Heart right ventricle (tissue), 16 donors: ENCODE measurements at places on chromosomes 5 and 9. TPM values are rescaled to one million over a fixed set of nuclear protein-coding genes. Genes with fewer than 3 reads are reported as not detected.

DNA sequence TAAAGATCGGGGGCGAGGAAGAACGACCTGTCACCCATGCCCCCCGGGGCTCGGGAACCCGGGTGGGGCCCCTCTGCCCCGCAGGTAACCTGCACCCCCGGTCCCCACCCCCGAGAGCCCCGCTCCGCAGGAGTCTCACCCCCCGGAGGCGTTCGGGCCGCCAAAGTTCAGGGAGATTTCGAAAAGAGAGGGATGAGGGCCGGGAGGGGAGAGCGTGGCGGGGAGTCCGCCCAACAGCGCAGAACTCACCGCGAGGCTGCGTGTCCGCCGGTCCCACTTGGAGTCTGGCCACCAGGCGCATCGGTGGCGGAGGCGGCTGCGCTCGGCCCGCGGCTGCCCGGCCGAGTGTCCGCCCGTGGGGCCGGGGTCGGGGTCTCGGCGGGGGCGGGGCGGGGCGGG lies at the start of gene PHF19:
Gene PHF19 (minus strand): TSS at position 347 of the 399 bp plus-strand sequence. CDS start 2,447 bp downstream, outside the sequence.
- H3K4me1 ChIP-seq: peaks cover 18% of the 10 kb centered on the region
- peak within 1 kb of the TSS; percentile 75 for H3K4me3 ChIP-seq
- no peaks in the 10 kb centered on the region for H3K27me3 ChIP-seq
- peak within 1 kb of the TSS; percentile 94 for H3K27ac ChIP-seq
- DNase-seq: peak; percentile 33

DNA sequence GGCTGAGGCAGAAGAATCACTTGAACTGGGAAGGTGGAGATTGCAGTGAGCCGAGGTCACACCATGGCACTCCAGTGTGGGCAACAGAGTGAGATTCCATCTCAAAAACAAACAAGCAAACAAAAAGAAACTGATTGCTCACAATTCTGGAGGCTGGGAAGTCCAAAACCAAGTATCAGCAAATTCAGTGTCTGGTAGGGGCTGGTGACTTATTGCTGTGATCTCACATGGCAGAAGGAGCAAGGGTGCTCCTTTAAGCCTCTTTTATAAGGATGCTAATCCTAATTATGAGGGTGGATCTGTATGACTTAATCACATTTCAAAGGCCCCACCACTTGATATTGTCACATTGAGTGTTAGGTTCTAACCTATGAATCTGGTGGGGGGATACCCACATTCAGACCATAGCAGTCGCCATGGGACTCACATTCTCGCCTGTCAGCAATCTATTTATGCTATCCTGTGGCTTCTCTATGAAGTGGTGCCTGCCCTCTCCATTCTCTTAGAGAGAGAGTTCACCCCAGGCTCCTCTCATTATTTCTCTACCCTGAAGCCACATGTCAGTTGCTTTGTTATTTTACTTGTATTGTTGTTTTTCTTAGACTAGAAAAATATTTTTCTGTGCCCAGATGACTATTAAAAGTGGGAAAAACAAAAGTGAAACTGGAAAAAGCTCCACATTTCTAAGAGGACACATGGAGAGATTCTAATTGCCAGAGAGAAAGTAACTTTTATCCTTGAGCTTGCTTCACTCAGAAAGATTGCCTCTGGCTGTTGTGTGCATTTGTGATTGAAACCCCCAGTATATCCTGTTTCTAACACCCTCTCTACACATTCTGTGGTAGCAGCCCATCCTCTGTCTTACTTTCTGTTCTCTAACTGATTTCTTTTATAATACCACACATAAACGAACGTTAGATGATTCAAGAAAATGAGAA lies 18.8 kb upstream of the PRLR start:
- H3K4me1 ChIP-seq: no peaks in the 10 kb centered on the region
- no peak for DNase-seq
- H3K27me3 ChIP-seq: no peaks in the 10 kb centered on the region
- no peak overlapping the region for H3K4me3 ChIP-seq

- no peaks in the 10 kb centered on the region for H3K36me3 ChIP-seq
- DNase-seq: no peak
- no peaks in the 10 kb centered on the region for H3K27me3 ChIP-seq
- no peak overlapping the region for H3K27ac ChIP-seq
- H3K4me1 ChIP-seq: no peaks in the 10 kb centered on the region
These were observed 21.8 kb upstream of the ANKRD18A start for GRCh38 chr9:38641985-38642864.

- peaks cover 22% of the 10 kb centered on the region for H3K4me1 ChIP-seq
- no peaks in the 10 kb centered on the region for H3K27me3 ChIP-seq
- H3K36me3 ChIP-seq: no peaks in the 10 kb centered on the region
These were observed 154.1 kb downstream of the LRRC70 start for GRCh38 chr5:62732677-62733121.

DNA sequence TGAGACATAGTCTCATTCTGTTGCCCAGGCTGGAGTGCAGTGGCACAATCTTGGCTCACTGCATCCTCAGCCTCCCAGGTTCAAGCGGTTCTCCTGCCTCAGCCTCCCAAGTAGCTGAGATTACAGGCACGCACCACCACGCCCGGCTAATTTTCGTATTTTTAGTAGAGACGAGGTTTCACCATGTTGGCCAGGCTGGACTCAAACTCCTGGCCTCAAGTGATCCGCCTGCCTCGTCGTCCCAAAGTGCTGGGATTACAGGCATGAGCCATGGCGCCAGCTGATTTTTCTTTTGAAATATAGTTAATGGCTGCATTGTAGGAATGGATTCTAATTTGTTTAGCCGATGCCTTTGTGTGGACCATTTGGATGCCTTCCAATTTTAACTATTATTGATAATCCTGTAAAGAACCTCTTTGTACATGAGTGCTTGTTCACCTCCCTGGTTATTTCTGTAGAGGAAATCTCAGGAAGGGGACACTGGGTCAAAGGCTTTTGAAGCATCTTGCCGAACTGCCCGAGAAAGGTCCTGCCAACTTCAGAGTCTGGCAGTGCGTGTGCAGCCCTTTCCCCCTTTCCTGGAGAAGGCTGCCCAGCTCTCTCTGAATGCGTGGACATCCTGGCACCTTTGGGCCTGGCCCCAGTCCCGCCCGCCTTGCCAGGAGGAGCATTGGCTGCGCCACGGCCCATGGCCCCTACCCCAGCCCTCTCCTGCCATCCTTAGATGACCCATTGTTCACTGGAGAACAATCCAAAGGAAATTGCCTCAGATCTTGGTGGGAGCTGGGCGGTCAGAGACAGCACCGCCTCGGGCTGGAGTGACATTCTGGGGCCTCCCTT lies 8.9 kb upstream of the NUP214 start:
- DNase-seq: peak; percentile 55
- peaks cover 24% of the 10 kb centered on the region for H3K4me1 ChIP-seq
- no peak overlapping the region for H3K4me3 ChIP-seq
- H3K27ac ChIP-seq: peak overlapping the region; percentile 70
- no peaks in the 10 kb centered on the region for H3K27me3 ChIP-seq

GRCh38 chr9:130008538-130008937 lies 34.5 kb downstream of the FNBP1 start:
- peaks cover 20% of the 10 kb centered on the region for H3K4me1 ChIP-seq
- H3K4me3 ChIP-seq: no peak overlapping the region
- H3K27ac ChIP-seq: no peak overlapping the region
- no peak for DNase-seq
- H3K27me3 ChIP-seq: no peaks in the 10 kb centered on the region

- H3K4me1 ChIP-seq: peaks cover 21% of the 10 kb centered on the region
- no peaks in the 10 kb centered on the region for H3K27me3 ChIP-seq
- no peak overlapping the region for H3K4me3 ChIP-seq
- no peaks in the 10 kb centered on the region for H3K36me3 ChIP-seq
- DNase-seq: no peak
- no peak overlapping the region for H3K27ac ChIP-seq
These were observed 8.5 kb downstream of the FOCAD start for GRCh38 chr9:20692554-20692953.

GRCh38 chr5:90612919-90613318 lies 54.3 kb downstream of the ADGRV1 start:
- no peaks in the 10 kb centered on the region for H3K27me3 ChIP-seq
- no peaks in the 10 kb centered on the region for H3K36me3 ChIP-seq
- DNase-seq: no peak
- H3K27ac ChIP-seq: no peak overlapping the region
- no peak overlapping the region for H3K4me3 ChIP-seq

- H3K36me3 ChIP-seq: no peaks in the 10 kb centered on the region
- H3K27ac ChIP-seq: no peak overlapping the region
- H3K27me3 ChIP-seq: no peaks in the 10 kb centered on the region
- no peak for DNase-seq
- no peak overlapping the region for H3K4me3 ChIP-seq
- H3K4me1 ChIP-seq: no peaks in the 10 kb centered on the region
These were observed 7.7 kb upstream of the TMEFF1 start for GRCh38 chr9:100465274-100465673.

- no peak for DNase-seq
- H3K4me3 ChIP-seq: no peak overlapping the region
- H3K4me1 ChIP-seq: no peaks in the 10 kb centered on the region
- no peaks in the 10 kb centered on the region for H3K27me3 ChIP-seq
These were observed 1.5 kb downstream of the FAM170A start for GRCh38 chr5:119630752-119631440.

Gene SCAMP1
- total RNA-seq: 38.4 TPM

Gene KLF9
- total RNA-seq: 67.4 TPM

Gene PRRC2B
- total RNA-seq: 121 TPM

Gene C9orf153
- total RNA-seq: not detected

Gene CFAP90
- total RNA-seq: not detected

Gene LHX3
- total RNA-seq: not detected

Gene CD72
- total RNA-seq: not detected

Gene AK8
- total RNA-seq: 0.46 TPM

Gene GABRA6
- not detected for total RNA-seq
